ENCODE measurements at places on chromosomes 6 and 20. TPM values are rescaled to one million over a fixed set of nuclear protein-coding genes. Genes with fewer than 3 reads are reported as not detected.

The GLP1R gene
- total RNA-seq: not detected

The SNRPB gene
- total RNA-seq: 132 TPM

The UCKL1 gene
- 43.0 TPM for total RNA-seq

The SLC17A2 gene
- not detected for total RNA-seq

The VGLL2 gene
- total RNA-seq: not detected

Measured in CD4-positive, CD25-positive, alpha-beta regulatory T cell (primary cell).